ENCODE measurements at places on chromosomes 6 and 20.

DNA sequence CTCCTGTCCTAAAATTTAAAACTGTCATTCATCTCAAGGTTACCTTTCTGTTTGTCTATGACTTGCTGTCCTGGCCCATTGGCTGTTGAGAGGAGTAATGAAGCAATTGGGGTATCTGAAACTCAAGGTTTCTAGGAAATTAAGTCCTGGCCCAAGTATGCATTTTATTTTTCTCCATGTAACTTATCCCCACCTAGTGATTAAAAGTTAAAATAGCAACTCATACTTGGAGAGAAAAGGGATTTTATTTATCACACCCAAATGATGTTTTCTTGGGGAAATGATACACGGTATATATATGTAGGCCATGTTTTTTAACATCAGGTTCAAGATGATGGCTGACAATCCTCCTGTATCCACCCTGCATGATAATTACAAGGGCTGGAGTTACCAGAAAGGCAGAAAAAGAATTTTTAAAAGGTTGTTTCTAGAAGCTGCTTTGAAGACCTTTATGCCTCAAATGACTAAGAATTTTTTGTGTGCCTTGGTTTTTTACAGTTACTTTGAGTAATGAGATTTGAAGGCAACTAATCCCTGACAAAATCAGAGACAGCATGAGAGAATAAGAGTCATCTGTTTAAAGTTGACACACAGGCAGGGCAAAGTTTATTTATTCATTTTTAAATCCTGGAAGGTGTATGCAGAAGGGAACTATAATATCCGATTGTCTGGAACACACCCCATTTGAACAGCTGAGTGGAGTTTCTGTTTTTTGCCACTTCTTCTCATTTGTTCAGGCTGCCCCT, 28.9 kb upstream of the C6orf58 start:
- DNase-seq: no peak

GRCh38 chr20:38893565-38894090, 32.6 kb upstream of the FAM83D start:
- DNase-seq: peak; percentile 53

GRCh38 chr20:32396646-32397160, 38.6 kb downstream of the ASXL1 start:
- DNase-seq: no peak

DNA sequence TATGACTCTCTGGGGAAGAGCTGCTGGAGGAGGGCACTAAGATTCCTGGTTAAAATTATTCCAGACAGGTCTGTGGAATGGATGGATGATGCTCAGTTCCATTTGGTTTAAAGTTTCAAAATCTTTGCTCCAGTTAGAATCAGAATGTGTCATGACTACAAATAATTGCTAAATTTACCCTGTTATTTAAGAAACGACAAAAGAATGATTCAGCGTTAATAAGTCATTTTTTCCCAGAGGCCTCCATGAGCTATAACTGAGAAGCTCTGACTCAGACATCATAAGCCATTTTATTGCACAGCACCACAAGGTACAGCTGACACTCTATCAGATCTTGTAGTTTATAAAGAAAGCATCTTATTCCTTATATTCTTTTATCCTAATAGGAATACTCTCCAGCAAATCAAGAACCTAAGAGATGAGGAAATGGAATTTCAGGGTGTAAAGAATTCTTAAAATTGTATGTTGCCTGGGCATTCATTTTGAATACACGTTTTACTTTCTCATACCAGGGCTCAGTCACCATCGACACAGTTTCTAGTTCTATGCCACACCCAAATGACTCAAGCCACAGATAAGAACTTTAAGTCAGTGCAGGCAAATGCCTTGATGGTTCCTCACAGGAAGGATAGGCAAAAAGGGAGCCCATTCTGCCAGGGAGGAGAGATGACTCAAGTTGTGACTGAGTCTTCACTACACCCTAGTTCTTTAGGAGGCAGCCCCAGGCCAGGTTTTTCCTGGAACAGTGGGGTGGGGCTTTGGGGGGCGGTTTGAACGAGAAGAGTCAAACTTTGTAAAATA, 636.0 kb downstream of the MMUT start:
- DNase-seq: no peak

DNA sequence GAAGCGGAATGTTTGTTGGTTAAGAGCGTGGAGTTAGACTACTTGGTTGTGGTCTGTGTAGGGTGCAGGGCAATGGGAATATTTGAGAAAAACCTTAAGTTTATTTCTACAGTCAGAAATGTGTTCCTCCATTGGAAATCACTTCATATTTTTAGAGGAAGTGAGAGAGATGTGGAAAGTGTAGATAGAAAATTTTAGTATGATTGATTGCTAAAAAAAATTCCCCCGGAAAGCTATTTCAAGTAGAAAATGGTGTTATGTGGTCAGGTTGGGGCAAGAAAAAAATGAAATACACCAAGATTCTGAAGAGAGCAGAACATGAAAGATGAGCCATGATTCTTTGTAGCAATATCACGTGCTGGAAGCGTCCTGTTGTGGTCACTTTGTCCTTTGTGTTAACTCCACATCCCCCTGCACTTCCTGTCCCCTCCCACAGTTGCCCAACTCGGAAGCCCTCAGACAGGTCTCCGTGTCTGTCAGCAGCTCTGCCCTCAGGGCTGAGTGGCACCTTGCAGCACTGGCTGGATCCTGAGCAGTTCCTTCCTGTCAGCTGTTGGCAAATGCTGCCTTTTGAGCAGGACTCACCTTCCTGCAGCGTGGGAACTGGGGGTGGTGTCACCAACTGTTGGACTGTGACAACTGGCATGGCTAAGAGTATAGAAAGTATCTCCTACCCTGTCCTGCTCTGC, 137.5 kb upstream of the SLC24A3 start:
- no peak for DNase-seq

DNA sequence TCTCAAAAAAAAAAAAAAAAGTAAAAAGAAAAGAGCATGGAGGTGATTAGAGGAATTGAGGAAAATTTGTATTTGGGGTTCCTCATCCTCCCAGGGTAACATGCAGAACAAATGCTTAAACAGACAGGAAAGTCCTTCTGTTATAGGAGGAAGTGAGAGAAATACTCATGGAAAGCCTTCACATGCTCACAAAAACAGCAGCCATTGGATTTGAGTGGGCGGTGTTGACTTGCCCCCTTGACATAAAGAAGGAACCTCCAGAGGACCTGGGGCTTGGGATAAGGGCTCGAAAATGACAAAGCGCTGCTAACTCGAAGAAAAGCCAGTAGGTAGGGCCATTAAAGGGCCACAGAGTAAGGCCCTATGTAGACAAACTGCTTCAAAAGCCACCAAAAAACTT, 17.5 kb upstream of the SAMHD1 start:
- no peak for DNase-seq

GRCh38 chr6:13766201-13766634, 48.1 kb downstream of the MCUR1 start:
- no peak for DNase-seq

DNA sequence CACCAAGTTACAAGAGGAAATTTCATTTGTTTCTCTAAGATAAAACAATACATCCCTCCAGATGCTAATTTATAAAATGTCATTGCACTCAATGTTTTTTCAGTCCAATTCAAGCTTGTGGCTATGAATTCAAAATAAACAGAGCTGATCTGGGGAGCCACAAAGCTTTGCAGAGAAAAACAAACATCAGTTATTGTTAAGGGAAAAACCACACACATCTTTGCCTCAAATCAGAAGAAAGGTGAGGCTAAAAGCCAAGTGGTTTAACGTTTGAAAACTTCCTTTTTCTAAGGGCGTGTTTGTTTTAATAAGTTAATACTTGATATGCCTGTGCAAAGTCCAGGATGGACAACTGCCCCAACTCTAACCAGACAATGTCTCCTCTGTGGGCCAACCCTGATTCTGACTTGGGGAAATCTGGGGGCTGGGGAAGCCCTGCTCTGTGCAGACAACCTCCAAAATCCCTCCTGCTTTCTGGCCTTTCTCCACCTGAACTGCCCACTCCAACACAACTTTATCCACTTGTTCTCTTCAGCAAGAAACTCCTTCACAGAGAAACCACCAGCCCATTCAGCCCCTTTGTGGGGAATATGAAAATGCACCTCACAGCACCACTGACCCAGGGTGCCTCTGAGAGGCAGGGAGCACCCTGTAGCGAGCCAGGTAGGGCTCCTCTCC, 44.6 kb upstream of the NT5E start:
- DNase-seq: no peak

- no peak for DNase-seq
Measured at GRCh38 chr6:13918686-13919250, 6.0 kb upstream of the RNF182 start.

DNA sequence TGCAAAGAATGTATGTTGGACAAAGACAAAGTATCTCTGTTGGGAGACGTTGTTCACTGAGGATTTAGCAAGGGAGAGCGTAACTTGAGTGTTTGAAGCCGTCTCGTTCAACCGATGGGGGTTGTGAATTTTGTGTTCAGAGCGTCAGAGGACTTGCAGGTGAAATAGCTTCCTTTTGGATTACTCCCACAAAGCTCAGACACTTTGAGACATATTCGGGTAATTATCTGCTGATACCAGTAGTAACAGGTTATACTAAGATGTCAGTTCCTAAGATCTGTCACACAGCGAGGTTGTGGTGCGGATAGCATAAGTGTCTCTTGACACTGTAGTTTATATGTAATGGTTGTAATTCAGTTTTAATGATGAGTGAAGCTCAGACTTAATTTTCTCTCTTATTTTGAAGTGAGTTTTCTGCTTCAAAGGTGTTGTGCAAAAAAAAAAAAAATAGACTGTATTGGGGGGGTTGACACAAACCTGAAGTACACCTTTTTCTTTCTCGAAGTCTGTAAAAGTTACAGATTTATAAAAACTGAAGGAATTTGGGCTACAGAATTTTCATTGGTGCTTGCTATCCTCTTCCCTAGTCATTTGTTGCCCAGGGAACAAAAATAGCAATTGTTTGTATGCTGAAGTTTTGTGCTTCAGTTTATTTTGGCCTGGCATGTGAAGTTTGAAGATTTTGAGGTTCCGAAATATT, 1.7 kb downstream of the ASXL1 start:
- no peak for DNase-seq

DNA sequence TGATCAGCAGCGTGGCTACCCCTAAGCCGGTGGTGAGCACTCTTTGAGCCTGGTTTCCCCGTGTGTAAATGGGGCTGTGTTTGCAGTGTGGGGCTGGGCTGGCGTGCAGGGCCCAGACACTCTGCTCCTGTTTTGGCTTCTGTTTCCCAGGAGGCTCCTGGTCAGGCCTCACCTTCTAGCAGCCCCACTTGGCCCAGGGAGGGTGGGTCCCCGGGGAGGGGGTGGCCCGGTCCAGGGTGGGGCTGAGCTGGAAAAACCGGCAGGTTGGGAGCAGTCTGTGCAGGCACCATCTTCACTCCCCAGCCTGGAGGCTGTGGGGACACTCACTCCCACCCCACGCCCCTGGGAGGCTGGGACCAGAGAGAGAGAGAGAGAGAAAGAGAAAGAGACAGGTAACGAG, 25.3 kb downstream of the CEBPB start:
- DNase-seq: no peak

GRCh38 chr6:80245043-80245442, 138.6 kb downstream of the BCKDHB start:
- no peak for DNase-seq

DNA sequence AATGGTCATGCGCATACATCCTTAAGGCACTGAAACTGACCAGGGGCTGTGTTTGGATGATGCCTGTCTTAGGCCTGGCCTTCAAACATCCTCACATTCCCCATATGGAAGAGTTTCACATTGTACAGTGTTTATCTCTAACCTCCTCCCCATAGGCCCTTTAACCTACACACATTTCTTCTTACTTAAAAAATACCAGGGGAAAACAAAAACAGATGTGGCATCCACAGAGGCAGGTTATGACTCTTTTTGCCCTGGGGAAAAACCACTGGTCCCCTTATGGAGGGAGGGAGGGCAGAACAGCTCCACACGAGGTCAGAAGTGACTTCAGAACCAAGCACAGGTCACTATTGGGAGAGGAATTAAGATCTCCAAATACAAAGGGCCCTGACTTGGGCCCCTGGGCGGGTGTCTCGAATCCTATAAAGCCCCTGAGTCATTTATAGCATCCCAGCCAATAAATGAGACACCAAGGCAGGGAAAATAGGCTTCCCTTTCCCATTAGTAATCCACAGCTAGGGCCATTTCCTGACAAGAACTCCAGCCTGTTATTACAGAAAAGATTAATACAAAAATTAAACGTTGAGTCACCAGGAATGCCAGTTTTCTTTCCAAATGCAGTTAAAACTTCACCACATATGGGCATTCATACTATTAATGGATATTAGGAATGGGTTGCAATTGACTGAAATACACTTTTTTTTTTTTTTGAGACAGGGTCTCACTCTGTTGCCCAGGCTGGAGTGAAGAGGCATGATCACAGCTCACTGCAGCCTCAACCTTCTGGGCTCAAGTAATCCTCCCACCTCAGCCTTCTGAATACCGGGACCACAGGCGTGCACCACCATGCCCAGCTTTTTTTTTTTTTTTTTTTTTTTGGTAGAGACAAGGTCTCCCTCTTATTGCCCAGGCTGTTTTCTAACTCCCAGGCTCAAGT, 107.2 kb downstream of the ATP9A start:
- DNase-seq: no peak

GRCh38 chr6:47348316-47348863, 38.7 kb upstream of the TNFRSF21 start:
- no peak for DNase-seq

DNA sequence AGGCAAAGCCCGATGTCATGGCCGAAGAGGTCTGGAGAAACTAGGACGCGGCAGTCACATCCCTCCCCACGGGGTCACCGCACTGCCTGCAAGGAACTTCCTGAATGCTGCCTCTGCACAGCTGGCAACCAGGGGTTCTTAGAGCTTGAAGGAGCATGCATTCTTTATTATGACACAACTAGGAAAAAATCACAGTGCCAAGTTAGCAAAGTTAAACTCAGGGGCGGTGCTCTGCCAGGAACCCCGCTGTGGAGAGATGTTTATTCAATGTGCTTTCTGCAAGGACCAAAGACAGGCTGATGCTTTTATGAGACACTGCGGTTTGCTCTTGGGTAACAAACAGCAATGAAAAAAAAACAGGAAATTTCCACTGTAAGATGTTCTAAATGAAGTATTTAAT, 287.3 kb upstream of the FOXQ1 start:
- DNase-seq: peak; percentile 49

DNA sequence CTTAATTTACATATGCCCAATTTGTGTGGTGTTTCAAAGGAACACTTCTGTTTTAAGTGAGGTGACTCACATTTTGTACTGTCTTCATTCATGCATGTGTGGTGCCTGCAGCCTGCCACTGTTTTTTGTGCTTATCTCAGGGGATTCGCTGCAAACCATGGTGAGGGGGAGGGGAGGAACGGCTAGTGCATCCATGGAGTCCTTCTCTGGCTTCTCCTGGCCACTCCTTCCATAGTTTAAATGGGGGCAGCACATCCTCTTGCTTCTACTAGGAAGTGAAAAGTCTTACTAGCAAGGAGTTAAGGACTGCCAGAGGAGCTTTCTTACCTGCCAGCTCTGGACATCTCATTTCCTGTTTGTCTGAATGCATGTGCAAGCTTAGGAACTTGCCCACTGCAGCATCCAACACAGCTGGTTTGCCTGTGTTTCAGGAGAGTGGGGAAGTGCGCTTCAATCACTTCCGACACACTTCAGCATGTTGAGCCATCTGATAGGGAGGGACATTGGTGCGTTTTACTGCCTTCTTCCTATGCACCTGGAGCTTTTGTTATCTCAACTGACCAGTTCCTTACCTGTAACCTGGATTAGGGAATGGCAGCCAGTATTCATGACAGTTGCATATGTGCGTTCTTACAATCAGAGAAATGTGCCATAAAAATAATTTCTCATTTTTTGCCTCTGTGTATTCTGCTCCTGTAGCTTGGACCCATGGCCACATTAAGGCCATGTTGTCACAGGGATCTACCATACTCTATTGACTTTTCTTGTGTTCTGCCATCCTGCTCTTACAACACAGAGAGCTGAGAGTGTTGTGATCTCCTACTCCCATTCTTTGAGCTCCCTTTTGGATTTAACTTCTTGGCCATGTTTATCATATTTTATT, 211.3 kb downstream of the ARID1B start:
- no peak for DNase-seq

GRCh38 chr20:4533368-4534133, 188.2 kb upstream of the PRND start:
- no peak for DNase-seq
